Stimulated activated CD4-positive, alpha-beta T cell treated with anti-CD3 and anti-CD28 coated beads, TNF-alpha, amount 100 ng/mL, for 4 hours (primary cell): ENCODE measurements at places on chromosomes 12 and 14.
A peak's percentile ranks its signal among the peaks of the same experiment; 100 is the strongest.

- DNase-seq = no peak
These were observed 7.5 kb downstream of the RIMBP2 start for GRCh38 chr12:130708648-130709047.

GRCh38 chr12:32444895-32445294, 45.5 kb downstream of the FGD4 start:
- DNase-seq = no peak

DNA sequence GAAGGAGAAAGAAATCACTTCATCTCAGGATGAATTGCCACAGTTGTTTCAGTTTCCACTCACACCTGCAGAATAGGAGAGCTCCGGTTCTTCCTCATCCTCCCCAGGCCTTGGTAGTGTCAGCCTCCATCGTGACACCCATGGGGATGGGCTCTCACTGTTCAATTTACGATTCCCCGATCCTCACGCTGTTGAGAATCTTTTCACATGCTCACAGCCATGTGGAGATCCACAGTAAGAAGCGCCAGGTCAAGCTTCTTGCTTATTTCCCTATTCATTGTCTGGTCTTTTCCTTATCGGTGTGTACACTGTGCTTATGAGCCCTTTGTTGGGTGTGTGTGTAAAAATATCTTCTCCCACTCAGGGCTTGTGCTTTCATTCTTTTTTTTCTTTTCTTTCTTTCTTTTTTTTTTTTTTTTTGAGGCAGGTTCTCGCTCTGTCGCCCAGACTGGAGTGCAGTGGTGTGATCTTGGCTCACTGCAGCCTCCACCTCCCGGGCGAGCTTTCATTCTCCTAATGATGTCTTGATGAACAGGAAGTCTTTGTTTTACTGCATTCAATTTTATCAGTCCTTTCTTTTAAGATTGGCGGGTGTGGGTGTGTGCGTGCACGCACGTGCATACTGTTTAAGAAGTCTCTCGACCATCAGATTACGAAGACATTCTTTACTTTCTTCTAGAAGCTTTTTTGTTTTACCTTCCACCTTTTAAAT, 21.5 kb downstream of the RIN3 start:
- no peak for DNase-seq

GRCh38 chr14:33406766-33407165, 468.1 kb downstream of the NPAS3 start:
- no peak for DNase-seq

DNA sequence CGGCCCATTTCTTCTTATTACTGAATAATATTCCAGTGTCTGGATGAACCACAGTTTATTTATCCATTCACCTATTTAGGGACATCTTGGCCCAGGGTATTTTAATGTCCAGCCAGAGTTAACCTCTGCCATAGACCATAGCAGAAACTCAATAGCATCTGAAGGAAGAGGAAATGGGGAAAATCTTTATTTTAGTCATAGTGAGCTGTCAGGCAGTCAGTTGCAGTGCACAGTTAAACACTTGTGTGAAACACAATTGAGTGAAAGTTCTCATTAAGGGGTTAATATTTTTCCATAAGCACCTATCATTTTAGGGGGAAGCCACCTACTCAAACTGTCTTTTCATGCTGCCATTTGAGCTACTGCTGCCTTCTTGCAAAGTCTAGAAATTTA, 197.3 kb upstream of the PPFIA2 start:
- DNase-seq = no peak

DNA sequence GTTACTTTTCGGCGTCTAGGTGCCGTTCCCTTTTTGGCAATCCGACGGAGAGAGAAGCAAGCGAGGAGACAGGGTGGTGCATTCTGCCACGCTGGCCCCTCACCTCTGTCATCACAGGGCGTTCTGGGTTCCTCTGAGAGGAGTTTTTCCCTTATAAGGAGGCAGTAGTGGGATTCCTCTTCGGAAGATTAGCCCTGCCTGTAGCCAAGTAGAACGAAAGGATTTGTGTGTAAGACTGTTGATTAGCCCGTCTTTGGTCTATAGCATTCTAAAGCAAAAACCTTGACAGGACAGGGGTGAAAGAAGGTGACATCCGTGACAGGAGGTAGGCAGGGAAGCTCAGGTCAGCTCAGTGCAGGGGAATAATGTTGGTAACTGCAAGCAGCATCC, 9.1 kb upstream of the NEMF start:
- peak; percentile 43 for DNase-seq
